ENCODE measurements at places on chromosomes 3 and 15.

GRCh38 chr15:39312984-39313383 is 267.9 kb upstream of the THBS1 start:
- no peak for DNase-seq

DNA sequence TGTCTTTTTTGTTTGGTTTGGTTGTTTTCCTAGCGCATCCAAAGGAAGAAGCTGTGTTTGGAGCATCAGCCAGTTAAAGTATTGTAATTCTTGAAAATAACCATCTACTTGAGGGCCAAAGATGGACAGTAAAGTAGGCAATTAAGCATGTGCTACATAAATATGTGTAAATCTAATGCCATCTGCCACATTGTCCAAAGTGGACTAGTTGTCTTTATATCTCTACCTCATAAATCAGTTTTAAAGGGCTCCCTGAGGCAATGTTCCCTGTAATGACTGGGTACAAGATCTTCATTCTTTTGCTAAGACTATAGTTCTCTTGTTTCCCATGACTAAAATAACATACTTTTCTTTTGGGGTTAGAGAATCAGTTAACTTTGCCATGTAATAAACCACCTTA is 460.0 kb upstream of the RARB start:
- DNase-seq, result no peak

DNA sequence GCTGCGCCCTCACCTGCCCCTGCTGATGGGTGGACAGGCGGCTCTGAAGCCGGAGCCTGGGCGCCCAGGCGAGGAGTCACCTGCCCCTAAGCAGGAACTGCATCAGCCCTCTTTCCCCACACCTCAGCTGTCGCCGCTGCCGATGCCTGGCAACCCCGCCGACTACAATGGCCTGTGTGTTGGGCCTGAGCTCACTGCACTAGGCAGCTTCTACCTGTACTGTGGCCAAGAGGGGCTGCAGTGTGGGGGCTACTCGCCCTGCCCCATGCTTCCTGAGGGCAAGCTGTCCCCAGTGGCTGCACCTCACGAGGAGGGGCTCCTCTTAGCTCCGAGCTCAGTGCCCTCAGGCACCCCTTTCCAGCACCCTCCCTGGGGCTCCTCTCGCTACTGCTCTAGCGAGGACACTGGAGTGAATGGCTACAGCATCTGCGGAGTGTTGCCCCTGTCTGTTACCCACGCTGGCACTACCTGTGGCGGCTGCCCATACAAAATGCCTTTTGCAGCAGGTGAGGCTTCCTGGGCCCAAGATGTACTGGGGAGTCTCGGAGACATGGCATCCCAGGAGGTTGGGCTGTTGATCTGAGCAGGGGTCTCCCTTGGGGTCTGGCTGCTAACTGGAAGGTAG is 11.3 kb upstream of the CHST14 start:
- DNase-seq, result no peak

- DNase-seq, result no peak
Observed at GRCh38 chr3:56260262-56260661, 208.0 kb downstream of the ERC2 start.

DNA sequence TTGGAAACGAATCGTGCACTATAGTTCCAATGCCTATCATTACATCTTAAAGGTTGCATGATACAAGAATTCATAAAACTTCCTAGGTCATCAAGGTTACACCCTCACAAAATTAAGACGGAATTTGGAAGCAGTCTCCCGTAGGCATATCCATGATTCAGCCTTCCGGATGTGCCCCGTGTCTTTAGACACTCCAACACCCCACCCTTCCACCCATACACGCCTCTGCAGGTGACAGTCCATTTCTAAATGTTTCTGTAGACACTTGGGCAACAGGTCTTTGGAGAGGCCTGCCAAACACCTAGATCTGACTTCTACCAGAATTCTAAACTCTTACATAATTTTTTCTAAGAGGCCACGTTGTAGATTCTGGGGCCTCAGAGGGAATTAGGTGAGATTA is 49.8 kb downstream of the LDHAL6B start:
- no peak for DNase-seq

DNA sequence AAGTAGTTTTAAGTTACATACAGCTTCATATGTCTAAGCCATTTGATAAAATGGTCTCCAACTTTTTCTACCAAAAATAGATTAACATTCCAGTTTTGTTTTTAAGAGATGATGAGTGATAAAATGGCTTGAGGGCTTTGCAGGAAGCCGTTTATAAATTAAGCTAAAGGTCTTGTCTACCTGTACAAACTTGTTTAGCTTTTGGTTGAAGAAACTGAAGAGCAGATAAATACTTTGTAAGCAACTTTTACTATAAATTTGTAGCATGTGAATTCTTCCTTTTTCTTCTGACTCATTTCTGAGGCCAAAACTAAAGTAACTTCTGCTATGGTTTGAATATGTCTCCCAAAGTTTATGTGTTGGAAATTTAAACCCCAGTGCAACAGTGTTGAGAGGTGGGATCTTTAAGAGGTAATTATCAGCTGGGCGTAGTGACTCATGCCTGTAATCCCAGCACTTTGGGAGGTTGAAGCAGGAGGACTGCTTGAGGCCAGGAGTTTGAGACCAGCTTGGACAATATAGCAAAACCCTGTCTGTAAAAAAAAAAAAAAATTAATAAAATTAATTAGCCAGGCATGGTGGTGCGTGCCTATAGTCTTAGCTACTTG is 8.2 kb upstream of the NEDD4 start:
- no peak for DNase-seq

DNA sequence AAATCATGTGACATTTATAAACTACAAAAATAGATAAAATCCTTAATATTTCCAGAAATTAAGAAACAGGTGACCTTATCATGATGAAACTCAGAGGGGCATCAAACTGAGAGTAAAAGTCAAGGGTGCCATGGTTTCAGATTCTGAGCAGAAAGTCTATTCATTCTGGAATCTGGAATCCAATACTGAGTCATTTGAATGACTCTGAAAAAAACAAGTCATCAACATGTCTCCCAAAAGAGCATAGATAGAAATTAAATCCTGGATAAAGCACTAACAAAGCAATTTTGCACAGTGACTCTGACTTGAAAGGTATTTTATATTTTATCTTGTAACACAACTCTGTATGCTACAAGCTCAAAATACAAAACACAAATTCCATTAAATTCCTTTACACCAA is 23.4 kb downstream of the STAC start:
- no peak for DNase-seq

GRCh38 chr3:31392568-31392967 is 140.2 kb upstream of the STT3B start:
- no peak for DNase-seq

DNA sequence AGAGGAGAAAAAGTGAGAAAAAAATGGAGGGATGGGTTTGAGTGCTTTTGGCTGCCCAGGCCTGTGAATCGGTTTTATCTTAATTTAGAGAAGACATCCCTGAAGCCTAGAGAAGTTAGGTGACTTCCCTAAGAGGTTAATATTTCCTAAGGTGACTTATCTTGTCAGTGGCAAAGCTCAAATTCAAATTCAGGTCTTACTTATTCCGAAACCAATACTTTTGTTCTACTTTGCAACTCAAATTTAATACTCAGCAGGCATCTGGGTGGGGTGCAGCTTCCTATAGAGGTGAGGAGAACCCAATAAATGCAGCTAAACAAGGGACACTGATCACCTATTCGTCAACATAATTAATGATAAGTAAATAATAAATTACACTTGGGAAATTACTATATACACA is 54.9 kb upstream of the MYRIP start:
- DNase-seq, result no peak

- DNase-seq, result no peak
Observed at GRCh38 chr15:71804695-71805470, 5.5 kb upstream of the NR2E3 start.

DNA sequence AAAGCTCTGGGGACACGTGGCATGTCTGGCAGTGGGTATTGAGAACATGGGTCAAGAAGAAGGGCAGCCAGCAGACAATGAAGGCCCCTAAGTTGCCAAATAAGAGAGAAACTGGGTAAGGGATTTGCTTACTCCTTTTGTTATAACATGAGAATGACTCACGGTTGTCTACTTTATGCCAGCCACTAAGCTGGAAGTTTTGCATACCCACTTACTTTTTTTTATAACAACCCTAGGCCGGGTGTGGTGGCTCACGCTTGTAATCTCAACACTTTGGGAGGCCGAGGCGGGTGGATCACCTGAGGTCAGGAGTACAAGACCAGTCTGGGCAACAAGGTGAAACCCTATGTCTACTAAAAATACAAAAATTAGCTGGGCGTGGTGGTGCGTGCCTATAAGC is 50.0 kb downstream of the DRD3 start:
- no peak for DNase-seq

DNA sequence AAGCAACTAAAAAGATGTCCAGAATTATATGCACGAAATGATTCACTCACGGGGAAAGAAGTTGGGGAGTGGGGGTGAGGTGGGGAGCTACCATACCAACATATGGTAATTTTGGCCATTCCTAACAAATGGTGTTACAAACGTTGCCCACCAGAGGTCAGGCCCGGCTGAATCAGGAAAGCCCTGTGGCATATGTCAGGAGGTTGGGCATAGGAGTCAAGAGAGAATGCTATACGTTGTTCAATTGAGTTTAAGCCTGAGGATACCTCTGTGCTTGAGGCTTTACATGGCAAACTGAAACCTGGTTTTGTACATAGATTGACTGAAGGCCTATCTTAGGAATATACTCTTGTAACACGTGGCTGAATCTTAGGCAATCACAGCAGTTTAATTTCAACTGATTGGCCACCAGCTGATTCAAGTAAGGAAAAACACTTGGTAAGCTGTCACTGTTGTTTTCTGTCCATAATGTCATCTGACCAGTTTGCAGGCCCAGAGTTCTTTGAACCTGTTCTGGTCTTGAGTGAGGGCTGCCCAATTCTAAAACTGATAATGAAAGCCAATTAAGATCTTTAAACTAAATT is 23.4 kb upstream of the SLC2A2 start:
- DNase-seq, result peak; percentile 81

DNA sequence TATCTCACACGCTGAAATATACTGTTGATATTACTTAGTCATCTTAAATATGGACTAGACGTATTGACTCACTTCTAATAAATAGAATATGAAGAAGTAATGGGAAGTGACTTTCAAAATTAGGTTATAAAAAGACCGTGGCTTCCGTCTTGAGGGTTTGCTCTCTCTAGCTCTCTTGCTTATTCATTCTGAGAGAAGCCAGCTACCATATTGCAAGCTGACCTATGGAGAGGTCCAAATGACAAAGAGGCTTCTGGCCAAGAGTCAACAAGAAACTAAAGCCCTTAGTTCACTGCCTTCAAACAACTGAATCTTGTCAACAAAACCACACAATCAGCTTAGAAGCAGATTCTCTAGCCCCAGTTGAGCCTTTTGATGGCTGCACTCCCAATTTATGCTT is 46.1 kb downstream of the SLC9C1 start:
- no peak for DNase-seq

DNA sequence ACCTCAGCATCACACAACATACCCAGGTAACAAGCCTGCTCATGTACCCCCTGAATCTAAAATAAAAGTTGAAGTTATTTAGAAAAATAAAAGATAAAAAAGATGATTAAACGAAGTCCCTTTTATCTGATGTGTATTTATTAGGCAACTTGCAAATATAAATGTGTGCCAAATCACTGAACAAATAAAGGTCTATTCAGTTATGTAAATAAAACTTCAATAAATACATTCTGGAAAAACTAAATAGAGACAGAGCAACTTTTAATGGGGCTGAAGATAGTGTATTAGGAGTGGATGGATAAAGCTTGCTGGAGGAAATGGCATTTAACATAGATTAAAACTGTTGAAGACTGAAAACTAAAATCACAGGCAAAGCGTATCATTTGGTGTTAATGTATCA is 678.0 kb upstream of the GRM7 start:
- DNase-seq, result no peak

- DNase-seq, result peak; percentile 19
Observed at GRCh38 chr3:195081242-195081963, 189.6 kb downstream of the XXYLT1 start.

DNA sequence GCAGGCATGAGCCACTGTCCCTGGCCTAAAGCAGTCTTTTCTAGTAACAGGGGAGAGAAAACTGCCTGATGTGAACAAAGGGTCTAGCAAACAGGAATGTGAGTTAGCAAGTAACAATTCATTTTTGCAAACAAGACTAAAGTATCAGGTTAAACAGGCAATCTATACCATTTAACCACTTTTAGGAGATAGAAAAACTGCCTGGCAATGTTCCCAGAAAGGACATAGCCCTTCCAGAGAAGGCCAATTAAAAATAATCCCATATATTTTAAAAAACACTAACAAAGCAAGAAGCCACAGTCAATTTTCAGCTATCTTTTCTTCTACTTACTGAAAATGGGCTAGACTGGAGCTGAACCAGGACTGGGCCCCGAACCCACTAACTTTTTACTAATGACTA is 6.3 kb downstream of the RBSN start:
- DNase-seq, result no peak

- no peak for DNase-seq
Observed at GRCh38 chr15:33508703-33509102, 197.9 kb downstream of the RYR3 start.

GRCh38 chr3:156217674-156218352 is 97.4 kb downstream of the KCNAB1 start:
- DNase-seq, result peak; percentile 21

GRCh38 chr3:40718681-40719080 is 193.9 kb downstream of the ZNF621 start:
- DNase-seq, result no peak

- peak; percentile 62 for DNase-seq
Observed at GRCh38 chr3:157606011-157606851, 103.0 kb upstream of the VEPH1 start.

DNA sequence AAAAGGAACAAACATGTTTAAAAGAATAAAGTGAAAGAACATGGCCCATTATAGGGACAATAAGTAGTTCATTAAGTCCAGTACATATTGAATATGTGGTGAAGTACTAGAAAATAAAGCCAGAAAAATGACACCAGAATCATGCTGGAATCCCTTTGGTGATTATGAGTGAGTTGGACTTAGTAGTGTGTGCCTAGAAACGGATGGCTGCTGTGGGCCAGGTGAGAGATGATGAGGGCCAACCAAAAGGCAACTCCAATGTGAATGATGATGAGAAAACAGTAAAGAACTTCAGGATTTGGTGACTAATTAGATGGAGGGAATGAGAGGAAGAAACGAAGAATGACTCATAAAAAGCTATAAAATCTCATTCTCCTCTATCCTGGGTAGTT is 3.3 kb downstream of the CRYGS start:
- no peak for DNase-seq

- DNase-seq, result peak; percentile 4
Observed at GRCh38 chr3:120449701-120450599, 842 bp downstream of the FSTL1 start.
